ENCODE measurements at places on chromosomes 11 and 22.

GRCh38 chr11:47943721-47944586 is 36.4 kb upstream of the PTPRJ start:
- DNase-seq: no peak

DNA sequence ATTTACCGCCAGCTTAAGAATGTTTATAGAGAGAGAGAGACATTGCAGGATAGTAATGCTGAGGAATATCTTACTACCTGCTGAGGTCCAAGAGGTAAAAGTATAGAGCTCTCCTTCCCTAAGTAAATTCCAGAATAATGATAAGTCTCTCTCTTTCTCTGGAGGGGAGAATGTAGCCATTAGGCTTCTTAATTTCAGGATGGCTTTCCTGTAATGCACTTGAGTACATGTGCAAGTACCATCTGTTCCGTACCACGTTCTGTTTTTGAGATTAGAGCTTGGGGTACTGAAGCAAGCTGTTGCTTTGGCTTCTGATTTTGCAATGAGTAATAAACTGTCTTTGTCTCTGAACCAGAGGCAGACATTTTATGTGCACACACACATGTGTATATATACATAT is 1314.0 kb downstream of the JRKL start:
- no peak for DNase-seq

DNA sequence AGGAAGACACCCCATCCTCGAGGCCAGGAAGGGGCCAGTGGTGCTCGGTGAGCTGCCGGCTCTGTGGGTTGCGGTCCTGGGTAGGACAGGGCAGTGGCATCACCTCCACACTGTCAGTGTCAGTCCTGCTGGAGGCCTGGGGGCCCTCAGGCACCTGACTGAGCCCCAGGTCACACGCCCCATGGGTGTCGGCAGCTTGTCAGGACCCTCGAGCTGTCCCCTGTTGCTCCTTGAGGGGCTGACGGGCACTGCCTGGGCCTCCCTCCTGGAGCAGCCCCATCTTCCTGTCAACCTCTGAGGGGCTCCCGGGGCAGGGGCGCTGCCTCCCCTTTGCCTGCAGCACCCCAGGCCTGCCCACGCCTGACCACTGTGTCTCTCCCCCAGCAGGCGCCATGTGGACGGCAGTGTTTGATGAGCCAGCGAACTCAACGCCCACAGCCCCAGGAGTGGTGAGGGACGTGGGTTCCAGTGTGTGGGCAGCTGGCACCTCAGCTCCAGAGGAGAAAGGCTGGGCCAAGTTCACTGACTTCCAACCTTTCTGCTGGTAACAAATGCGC is 35.4 kb downstream of the SBF1 start:
- DNase-seq: no peak

DNA sequence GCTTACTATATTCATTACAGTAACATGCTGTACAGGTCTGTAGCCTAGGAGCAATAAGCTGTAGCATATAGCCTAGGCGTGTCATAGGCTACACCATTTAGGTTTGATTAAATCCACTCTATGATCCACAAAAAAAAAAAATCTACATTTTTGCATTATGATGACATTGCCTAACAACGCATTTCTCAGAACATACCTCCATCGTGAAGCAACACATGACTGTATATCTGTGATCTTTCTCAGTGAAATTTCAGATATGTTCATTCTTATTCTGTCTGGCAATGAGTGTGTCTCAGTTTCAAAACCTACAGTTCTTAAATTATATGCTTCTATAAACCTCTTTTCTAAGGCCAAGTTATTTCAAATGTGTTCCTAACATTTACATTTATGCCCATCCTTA is 140.3 kb downstream of the CADM1 start:
- no peak for DNase-seq

DNA sequence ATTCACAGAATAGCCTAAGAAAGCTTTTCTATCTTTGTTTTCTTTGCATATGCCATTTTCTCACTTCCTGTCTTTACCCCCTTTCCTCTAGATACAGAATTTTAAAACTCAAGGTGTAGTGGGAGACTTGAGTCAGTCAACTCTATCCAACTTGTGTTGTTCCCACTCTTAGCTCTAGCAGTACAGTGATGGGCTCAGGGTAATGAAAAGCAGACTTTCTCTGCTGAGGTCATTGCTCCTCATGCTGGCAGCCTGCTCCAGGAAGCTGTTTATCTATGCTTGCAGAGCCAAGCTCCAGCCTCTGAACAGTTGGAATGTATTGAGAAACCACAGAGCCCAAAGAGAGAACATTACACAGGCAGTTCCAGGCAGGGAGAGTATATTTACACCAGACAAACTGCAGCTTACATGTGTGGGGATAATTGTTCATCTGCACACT is 68.1 kb downstream of the CSTPP1 start:
- DNase-seq: peak; percentile 97

DNA sequence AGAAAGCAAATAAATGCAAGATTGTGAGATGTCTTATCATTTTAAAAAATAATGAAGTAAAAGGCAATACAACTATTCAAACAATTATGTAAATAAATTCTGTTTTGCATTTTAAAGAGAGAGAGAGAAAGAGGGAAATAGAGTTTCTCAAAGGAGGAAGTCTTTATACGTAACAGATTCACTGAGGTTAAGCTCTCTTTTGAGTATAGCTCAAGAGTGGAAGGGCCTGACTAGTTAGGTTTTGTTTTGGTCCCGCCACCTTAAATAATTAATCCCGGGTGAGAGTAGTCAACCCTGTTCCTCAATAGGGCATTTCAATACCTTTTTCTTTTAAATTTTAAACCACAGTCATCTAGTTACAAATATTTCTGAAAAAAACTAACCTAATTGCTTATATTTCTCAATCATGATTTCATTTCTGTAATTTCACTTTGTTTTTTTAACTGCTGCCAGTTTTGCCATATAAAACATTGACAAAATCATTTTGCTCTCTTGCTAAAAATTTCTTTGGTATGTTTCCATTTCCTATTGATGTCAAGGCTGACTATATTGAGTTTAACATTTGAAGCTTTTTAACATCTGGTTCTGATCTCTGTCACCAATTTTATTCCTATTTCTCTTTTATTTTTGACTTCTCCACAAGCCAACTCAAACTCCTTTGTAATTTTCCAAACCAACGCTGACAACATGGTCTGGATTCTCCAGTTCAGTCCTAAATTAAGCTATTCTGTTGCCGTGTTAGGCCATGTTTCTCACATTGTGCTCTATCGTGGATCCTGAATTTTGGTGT is 10.3 kb downstream of the OR10D3 start:
- DNase-seq: no peak

DNA sequence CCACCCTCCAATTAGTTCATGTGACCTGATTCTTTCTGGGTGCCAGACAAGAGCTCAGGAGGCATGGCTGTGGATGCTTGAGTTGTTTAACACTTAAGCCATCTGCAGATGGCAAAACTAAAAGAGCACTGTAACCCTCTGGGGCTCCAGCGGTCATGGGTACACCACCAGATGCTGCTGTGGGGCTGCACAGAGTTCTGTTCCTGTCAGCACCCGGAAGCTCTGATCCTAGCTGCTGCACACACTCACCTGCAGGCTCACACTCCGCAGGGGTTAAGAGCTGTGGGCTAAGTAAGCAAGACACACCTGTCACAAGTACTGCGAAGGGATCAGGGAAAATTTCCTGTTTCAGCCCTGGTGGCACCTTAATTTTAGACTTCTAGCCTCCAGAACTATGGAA is 307.8 kb downstream of the C11orf87 start:
- DNase-seq: no peak

- DNase-seq: no peak
These were observed 853 bp downstream of the HTATIP2 start for GRCh38 chr11:20364341-20364792.

DNA sequence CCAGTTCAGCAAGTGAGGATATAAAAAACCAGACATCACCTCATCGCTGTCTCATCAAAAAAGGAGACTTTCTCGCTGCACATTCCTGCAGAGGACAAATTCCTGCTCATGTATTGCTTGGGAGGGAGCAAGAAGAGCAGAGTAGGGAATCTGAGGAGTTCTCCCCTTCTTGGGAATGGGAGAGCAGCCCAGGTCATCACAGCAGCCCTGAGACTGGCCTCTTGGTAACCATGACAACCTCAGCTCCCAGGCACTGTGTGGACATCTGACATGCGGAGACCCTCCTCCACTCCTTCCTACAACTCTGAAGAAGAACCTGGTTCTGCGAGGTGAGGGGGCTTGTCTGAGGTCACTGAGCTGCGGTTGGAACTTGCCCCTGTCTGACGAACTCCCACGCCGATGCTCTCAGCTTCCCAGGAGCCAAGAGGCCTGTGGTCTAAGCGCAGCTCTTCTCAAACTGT is 17.9 kb downstream of the RFPL1 start:
- DNase-seq: peak; percentile 83

- DNase-seq: no peak
These were observed 5.4 kb downstream of the KREMEN1 start for GRCh38 chr22:29078036-29078868.

- no peak for DNase-seq
These were observed 29.7 kb downstream of the KIAA0930 start for GRCh38 chr22:45210991-45211390.

GRCh38 chr11:113014262-113015097 is 53.3 kb downstream of the NCAM1 start:
- DNase-seq: no peak

DNA sequence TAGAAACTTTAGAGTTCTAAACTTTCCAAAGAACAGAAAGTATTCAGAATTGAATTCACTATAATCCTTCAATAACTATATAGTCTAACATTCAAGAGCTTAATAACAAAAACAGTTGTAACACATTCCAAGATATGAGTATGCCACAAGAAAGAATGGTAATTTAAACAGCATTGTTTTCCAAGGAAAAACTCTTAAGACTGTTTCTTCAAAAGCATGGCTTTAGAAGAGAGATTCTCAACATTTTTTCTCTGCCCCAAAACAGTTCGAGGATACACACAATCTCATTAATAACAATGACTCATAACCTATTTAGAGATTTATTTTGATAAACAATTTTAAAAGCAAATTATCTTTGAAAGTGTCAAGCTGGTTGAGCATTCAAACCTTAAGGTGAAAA is 16.7 kb upstream of the ARHGAP32 start:
- DNase-seq: peak; percentile 45

GRCh38 chr11:13448876-13449275 is 14.1 kb downstream of the BTBD10 start:
- DNase-seq: peak; percentile 26

DNA sequence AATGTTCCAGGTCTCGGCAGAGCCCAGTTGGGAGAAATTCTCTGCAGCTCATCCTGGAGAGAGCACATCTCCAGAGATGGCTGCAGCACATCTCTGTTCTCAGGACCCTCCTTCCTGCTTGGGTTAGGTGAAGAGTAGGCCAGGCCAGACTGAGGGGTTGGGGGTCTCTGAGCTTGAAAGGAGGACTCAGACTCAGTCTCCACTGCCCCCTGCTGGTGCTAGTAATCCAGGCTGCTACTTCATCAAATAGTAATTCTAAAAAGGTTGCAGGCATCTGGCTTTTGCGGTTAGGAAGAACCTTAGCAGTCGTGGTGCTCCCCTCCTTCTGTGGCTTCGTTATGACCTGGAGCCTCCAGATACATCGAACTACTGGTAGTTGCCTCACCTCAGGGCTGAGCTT is 9.7 kb downstream of the TUB start:
- DNase-seq: no peak
